ENCODE measurements at places on chromosomes 4 and X.

DNA sequence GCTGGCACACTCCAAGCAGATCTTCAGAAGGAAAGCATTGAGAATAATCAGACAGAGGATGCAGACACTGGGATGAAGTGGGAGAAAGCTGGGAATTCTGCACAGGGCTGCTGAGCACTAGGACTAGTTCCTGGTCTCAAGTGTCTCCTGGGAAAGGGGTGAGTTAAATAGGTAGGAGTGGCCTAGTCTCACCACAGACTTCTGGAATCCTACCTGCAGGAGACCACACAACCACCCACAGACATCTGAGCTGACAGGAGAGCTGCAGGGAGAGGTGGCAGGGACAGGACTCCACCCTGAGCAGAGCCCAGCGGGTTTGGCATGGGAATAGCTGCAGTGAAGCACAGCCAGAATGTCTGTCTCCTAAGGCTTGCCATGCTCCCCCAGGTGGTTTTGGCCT is 95.1 kb upstream of the GALNTL6 start:
- no peak for DNase-seq

- DNase-seq = peak; percentile 30
Measured at GRCh38 chr4:35643661-35644060, 600.7 kb downstream of the ARAP2 start.

- DNase-seq = no peak
Measured at GRCh38 chrX:26032111-26032912, 105.8 kb upstream of the MAGEB18 start.

GRCh38 chr4:37682701-37683401 is 3.3 kb downstream of the RELL1 start:
- DNase-seq = no peak

- no peak for DNase-seq
Measured at GRCh38 chrX:2183193-2183725, 317.5 kb downstream of the DHRSX start.
